CD4-positive, alpha-beta T cell treated with Interleukin-12 subunit alpha and Interleukin-12 subunit beta, for 1 hour (primary cell): ENCODE measurements at places on chromosomes 2 and 18.

- DNase-seq: no peak
These were observed 57.2 kb downstream of the CALCRL start for GRCh38 chr2:187390891-187391290.

DNA sequence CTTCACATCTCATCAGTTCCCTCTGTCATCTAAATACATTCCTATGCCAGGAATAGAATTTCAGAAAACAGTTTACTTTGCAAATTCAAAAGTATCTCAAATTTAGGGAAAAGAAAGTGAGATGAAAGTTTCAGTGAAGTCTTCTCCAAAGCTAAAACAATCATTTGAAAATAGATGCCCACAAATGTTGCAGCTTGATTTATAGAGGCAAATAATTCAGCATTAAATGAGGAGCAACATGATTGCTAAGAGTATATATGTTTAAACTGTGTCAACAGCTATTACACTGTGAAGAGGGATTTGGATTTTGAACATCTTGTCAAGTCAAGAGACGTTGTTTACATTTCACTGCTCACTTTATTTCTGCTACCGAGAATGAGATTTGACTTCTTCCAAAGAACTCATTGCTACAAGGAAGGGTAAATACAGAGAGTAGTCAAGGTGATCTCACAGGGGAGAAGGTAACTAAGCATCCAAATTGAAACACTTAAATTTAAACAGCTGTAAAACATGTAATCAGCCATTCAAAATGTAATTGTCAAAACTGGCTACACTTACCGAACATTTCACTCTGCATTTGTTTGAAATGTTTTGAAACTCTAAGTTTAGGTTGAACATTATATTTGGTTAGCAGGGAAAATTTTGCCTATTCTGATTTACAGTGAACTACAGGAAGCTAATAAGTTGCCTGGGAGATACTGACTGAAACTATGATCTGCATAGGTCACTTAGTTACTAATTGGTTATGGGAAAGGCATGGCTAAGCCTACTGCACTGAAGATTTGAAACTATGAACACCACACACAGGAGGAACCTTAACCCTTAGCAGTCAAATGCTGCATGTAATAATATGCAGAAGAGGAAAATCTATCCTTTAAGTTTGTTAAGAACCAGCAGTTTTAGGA is 33.2 kb upstream of the GALNT3 start:
- no peak for DNase-seq

GRCh38 chr2:118880501-118880900 is 33.1 kb upstream of the EN1 start:
- no peak for DNase-seq

DNA sequence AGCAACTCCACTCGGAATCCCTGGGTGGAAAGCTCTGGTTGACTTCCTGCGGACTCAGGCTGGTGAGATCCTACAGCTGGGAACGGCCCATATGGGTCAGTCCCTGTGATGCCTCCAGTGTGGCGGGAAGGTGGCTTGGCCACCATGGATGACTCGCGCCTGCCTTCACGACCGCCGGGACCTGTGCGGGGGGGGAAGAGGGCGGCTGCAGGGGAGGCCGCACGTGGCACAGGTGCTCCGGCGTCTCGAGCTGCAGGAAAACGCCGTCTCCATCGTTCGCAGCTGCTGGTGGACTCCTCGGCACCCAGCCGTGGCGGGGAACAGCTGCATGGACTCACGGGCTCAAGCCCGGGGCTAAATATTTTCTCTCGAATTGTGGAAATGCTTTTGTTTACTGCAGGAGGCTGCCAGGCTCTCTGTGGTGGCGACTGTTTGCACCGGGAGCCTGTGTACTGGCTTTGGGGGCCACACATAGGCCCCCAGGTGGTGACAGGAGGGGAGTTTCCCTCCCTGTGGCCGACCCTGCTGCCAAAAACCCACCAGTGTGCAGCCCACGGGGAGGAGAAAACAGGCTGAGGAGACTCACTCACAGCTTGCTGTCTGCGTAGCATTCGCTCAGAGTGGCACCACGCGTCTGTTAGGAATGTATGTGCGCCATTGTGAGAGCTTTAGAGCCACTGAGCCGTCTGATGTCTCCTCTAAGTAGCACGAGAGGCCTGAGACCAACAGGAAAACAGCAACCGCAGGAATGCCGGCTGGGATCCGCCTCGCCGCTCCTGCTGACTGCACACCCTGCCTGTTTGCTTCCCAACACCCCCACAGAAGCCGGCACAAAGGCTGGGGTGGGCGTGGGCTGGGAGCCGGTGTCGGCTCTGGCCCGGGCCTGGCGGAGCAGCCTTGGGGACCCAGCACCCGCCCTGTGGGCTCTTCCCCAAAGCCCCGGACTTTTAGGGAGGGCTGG is 89.2 kb downstream of the NFATC1 start:
- no peak for DNase-seq

- DNase-seq: no peak
These were observed 11.9 kb upstream of the CCNT2 start for GRCh38 chr2:134906726-134907125.

- no peak for DNase-seq
These were observed 41.9 kb downstream of the AGPS start for GRCh38 chr2:177434475-177434874.

GRCh38 chr2:189002079-189002478 is 27.9 kb downstream of the COL3A1 start:
- DNase-seq: no peak

- no peak for DNase-seq
These were observed 46.0 kb downstream of the ZNF516 start for GRCh38 chr18:76449111-76449453.

GRCh38 chr2:106885971-106886915 is at the start of gene ST6GAL2:
Gene ST6GAL2, minus strand, starts transcription at chr2:106886167. Its CDS starts 42,190 bp downstream, at chr2:106843977.
- no peak for DNase-seq

DNA sequence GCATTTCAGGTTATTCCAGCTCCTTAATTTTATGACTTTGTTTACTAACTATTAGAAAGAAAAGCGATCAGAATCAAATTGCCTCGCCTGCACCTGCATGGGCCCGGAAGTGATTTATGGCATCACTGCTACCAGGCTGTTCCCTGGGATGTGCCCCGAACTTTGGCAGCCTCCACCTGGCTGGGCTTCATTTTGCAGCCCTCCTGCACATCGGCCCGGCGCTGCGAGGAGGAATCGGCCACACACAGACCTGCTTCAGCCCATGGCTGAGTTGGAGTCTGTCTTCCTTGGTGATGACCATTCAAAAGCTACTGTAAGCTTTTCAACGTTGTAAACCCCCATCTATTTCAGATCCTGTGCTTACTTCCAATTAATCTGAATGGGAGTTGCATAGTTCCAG is 638.0 kb downstream of the RNF144A start:
- no peak for DNase-seq

DNA sequence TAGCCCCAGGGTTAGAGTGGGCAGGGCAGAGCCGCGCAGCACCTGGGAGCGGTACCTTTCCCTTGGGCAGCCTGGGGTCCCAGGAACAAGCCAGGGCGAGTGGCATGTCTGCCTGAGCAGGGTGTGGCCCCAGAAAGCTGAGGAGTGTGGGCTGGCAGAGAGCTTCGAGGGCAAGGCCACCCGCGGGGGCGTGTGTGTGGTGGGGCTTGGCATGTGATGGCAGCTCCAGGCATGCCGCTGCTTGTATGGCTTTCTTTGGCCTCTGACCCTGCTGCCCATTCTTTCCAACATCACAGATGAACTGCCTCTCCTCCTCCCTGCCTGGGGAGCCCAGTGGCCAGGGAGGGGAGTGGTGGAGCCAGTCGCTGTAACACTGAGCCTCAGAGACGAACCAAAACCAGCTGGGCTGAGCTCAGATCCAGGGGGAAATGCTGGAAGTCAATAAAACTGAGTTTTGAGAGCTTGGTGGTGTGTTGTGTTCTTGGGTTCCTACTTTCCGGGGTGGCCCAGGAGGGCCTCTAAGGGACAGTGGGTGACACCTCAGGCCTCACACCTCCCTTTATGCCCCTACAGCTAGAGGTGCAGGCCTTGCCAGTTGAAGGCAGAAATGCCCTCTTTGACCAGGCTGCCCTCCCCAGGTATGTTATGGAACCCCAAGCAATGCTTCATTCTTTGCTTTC is 7.4 kb downstream of the DNAJB2 start:
- DNase-seq: no peak

- no peak for DNase-seq
These were observed 14.9 kb downstream of the ZDBF2 start for GRCh38 chr2:206289391-206289790.

DNA sequence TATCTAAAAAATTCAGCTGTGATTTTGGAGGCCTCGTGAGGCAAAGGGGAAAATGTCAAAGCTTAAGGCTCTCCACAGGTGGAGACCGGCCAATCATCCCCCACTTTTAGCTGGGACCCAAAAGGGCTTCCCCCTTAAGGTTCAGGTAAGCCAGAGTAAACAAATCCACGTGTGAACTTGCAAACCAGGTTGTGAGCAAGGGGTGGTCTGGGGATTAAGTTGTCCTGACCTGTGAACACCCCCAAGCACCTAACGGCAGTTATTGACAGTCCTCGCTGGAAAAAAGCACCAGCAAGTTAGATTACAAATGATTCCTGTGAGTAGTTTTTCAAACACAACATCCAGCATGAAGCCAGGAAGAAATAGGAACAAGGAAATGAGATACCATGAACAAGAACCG is 42.9 kb downstream of the MYO7B start:
- no peak for DNase-seq

- DNase-seq: no peak
These were observed 221.0 kb upstream of the EPAS1 start for GRCh38 chr2:46076251-46076650.

DNA sequence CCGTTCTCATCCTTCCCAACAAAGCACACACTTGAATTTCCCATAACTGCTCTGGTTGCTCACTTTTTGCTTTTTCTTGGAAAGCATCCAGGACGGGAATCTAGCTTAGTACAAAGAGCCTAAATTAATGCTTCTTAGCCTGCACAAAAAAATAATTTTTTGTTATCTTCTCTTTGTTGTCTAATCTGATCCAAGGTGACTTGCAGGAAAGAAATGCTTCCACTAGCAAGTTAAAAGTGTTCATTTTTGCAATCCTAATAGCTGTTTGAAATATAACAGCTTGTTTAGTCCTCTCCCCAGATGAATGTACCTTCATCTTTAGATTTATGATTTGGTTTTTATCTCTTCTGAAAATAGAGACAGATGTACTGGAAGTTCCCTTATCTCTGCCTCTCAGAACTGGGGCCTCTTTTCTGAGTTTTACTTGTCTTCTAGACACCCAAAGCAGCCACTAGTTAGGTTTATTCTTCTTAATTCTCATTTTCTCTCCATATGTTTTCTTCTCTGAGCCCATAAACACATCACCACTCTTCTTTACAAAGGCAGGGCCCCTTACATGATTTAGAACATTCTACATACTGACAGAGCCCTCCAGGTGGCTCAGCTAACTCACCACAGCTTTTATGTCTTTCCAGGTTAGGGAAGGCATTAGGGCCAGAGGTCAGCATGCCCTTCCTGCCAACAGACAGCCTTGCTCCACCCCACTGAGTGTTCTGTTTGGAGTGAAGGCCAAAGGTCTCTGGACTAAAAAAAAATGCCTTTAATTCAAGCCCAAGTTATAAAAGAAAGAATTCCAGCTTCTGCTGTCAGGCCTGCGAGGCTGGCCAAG is 74.7 kb upstream of the MAP4K3 start:
- no peak for DNase-seq

DNA sequence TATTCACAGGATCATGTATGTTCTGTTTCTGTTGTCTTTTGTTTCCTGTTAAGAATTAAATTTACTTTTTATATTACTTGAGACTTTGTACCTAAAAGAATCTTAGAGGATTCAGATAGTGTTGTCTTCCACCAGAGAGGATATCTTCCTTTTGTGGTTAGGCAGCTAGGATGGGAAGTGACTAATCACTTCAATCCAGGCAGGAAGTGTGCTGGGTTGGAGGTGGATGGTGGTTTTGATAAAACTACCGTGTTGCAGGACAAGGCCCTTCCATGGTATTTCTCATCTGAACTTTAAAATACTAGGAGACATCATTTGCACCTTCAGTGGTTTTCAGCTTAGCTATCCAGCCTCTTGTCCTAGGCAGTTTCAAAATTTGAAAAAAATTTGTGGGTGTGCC is 728.6 kb upstream of the CDH2 start:
- DNase-seq: no peak

- DNase-seq: no peak
These were observed 1.3 kb downstream of the SDC1 start for GRCh38 chr2:20223407-20224163.

DNA sequence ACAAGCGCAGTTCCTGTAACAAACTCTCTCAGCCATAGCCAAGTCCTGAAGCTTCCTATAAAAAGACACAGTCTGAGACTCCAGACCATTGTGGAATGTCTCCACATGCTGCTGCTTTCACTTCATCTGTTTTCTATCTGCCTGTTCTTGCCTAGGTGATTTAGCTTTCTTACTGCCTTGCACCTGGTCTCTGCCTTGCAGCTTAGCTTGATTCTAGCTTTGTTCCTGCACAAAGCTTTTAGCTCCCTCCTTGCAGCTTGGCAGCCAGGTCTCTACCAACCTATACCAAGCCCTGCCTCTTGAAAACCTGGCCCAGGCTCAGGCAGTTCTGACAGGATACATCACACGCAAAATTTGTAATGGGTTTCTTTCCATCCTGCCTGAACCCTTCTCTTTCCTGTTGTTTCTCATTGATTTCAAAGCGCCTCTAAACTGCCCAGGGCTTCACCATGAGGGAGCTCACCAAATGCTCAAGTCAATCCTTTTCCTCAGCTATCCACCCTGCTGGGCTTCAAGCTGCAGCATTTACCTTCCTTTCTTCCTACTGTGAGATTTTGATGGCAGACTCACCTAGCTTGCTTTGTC is 941.3 kb upstream of the NXPH2 start:
- no peak for DNase-seq

DNA sequence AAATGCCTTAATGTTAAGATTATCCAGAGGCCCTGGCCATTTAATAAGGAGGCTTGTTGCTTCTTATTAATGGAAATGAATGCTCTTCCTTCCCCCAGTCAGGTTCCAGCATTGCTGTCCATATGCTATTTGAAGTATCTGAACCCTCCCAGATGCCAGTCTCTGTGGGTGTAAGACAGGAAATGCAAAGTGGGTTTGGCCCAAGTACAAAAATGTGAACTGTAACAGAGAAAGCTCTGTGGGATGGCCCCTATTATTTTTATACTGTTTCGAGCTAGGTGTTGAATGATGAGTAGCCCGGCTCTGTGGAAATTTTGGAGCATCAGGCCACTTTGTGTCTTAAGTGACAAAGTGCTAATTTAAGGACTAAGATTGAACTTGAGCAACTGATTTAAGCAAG is 141.0 kb downstream of the UXS1 start:
- peak; percentile 32 for DNase-seq
